ENCODE measurements at places on chromosomes 4 and X.

DNA sequence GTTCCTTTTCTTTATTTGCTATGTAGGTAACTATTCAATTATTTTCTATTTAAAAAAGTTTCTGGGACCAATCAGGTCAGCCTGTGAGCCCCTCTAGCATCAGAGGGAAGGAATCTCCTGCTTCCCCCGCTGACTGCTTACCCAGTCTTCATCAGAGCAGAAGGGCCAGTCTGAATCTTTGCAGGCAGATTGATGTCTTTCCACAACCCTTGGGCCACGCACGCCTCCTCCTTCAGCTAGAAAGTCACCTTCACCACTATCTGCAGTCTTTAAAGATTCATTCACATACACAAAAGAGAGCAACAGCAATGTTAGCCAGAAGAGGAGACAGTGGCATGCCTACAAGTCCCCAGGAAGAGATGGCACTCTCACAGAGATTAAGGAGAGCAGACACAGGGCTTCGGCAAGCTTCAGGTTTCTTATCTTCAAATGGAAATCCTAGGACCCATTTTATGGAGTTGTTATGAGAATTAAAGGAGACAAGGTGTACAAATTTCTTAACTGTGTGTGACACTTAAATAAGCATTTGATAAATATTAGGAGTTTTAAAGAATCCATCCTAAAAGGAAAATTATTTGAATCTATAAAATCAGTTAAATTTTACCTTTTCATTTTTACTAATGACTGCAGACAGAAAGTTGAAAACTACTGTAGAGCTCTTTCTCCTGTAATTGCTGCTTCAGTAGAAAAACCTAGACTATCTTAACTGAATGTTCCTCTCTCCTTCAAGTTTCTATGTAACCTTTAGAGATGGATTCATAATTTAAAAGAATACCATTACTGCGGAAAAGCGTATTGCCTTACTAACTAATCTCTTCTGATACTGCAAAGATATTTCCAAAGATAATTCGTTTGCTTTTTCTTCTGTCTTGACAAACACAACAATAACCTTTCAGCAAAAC lies 995 bp downstream of the FGA start:
- no peak for DNase-seq

GRCh38 chr4:150581641-150582051 lies 305 bp upstream of the MAB21L2 start:
- DNase-seq, result no peak

GRCh38 chr4:101753721-101754120 lies 36.8 kb upstream of the BANK1 start:
- DNase-seq, result no peak

- DNase-seq, result no peak
These were observed 221.8 kb downstream of the DACH2 start for GRCh38 chrX:86369847-86370630.

DNA sequence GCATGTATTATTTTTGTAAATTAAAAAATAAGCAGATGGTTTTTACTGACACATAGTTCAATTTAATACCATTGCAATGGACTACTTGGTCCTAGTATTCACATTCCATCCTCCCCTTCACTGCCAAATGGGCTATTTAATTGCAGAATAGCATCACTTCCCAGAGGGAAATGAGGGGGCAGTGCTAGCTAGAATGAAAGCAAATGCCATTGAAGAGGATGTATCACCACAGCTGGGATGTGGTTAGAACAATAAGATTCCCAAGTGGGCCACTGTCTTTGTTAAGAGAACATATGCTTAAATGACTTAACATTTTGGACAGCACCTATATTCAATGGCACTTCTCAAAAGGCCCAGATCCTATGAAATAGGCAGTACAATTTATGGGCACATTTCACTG lies 224.7 kb downstream of the RBMX2 start:
- no peak for DNase-seq

DNA sequence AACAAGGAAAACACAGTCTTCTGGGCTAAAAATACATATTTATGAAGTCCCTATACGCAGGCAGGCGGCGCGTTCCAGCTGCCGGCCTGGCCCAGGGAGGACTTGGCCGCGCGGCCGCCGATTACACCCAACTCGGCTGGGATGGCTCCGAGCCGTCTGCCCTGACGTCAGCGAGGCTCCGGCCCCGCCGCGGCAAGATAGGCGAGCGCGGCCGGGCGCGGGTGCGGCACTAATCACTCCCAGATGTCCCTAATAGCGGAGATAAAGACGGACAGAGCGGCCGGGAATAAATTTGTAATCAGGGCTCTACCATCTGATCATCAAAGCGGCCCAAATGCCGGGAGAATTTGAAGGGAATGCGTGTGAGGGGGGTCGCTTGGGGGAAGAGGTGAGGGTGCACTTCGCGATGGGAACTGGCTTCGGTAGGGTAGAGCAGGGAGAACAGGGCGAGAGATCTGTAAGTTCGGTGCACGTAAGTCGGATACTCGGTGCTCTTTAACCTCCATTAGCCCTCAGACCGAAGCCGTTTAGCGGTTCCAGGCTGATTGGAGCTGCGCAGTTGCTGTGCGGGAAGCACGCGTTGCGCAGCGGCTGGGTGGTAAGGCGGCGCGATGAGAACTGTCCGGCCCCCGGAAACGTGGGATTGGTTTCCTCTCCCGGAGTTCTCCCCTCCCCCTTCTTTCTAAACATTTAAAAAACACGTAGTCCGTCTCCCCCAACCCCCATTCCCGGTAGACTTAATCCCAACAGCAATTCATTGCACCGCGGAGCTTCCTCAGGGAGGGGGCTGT lies 7.7 kb downstream of the HAND2 start:
- DNase-seq, result no peak

DNA sequence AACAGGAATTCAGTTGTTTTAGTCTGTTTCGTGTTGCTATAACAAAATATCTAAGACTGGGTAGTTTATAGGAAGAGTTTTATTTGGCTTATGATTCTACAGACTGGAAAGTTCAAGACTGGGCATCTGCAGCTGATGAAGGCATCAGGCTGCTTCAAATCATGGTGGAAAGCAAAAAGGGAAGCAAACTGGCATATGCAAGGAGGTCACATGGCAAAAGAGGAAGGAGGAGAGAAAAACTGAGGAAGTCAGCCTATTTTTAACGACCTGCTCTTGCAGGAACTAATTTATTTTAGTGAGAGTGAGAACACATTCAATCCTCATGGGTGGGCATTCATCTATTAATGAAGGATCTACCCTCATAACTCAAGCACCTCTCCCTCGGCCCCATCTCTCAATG lies 363.1 kb upstream of the HS3ST1 start:
- no peak for DNase-seq

DNA sequence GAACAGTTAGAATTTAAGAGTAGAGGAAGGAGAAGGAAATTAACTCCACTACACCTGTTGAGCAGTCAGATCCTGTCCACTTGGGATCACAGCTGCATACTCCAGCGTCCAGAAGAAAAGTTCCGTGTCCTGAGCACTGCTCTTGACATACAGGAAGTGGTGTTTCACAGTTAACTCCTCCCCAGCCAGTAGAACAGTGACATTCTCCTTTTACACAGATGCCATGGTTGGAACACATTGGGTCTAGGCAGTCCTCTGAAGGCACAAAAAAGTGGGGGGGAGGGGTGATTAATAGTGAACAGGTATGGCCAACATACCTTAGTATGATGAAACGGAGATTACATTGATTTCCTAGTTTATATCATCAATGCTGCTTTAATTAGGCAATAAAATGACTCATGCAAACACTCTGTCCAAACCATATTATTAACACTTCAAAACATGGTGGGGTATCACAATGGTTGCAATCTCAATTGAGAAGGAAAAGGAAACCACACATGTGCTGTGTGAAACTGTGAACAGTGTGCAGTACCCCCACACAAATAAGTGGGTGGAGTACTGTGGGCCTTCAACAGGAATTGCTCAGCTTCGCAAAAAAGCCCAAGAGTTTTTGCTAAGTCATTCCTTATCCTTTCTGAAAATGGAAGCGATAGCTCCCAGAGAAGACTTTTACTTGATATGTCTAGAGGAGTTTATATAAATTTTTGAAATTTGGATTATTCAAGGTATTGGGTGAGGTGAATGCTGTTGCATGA lies 295.6 kb downstream of the SH2D1A start:
- no peak for DNase-seq

- no peak for DNase-seq
These were observed 69.3 kb upstream of the UGT2B7 start for GRCh38 chr4:69026974-69027373.

GRCh38 chr4:89519771-89520320 lies 212.2 kb upstream of the GPRIN3 start:
- no peak for DNase-seq

- no peak for DNase-seq
These were observed 375.2 kb upstream of the CPEB2 start for GRCh38 chr4:14627038-14627437.

GRCh38 chr4:77047037-77047436 lies 28.8 kb downstream of the CCNI start:
- DNase-seq, result no peak

DNA sequence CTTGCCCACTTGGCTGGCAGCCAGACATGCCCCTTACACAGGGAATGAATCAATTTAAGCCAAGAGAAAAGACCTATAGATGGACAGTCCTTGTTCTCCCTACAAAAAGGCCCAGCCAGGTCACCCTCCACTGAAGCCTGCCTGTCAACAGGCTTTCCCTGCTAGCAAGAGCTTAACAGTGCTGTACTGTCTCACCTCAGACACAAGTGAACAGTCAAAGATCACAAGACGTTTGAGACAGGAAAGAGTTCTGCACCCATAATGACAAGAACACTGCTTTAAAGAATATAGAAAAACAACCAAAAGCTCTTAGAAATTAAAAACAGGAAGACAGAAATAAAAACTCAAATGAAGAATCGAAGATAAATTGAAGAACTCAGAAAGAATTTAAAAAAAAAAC lies 4.6 kb downstream of the RNF175 start:
- no peak for DNase-seq

- DNase-seq, result no peak
These were observed 6.7 kb downstream of the BBS12 start for GRCh38 chr4:122739174-122739573.

GRCh38 chr4:177185579-177185978 lies 124.1 kb upstream of the NEIL3 start:
- DNase-seq, result no peak

DNA sequence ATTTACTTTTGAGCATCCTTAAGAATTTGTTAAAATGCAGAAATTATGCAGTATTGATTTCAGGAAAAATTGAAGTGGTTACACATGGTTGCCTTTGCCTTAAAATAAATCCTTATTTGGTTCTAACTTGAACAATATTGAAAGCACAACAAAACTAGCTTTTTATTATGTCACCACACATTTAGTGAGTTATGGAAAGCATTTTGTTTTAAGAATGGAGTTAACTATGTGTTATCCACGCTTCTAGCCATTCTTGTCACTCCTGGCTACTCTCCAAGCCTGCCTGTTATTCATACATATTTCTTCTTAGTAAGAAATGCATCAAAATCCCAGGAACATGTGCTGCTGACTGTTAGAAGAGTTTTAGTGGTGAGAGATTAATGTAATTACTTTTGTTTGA lies 73.9 kb downstream of the FAT4 start:
- DNase-seq, result no peak

GRCh38 chrX:119194621-119195020 lies 41.5 kb upstream of the PGRMC1 start:
- DNase-seq, result no peak

DNA sequence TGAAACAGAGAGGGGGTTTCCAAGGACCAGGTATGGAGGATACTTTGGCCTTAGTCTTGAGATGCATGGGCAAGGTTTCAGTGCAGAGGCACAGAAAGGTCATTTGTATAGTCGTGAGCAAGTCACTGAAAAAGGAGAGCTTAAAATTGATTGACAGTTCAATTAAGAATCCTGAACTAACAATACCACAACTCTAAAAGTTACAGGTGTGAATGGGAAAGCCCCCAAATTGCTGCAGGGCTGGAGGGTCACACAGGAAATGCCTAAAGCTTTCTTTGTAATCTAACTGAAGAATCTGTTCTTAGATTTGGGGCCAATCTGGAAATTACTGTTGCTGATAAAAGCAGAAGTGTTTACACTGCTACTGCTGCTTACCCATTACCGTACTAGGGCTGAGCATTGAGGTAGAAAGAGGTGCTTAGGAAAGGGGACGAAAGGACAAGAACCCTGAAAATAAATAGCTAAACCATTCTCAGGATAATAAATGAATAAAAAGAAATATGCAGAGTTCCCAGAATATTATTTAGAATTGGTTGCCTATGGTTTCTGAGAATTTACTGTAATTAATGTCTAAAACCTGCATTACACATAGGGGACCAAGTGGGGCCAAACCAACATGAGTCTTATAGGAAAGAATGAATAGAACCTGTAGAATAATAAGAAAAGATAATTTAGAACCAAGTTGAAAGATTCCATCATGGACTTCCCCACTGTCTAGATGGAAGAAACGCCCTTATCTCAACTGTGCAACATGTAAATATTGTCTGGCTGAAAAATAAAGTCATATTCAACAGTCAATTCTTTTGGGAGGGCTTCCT lies 91.9 kb upstream of the PPP1R2C start:
- DNase-seq, result no peak

GRCh38 chr4:54015423-54016030 lies 48.9 kb downstream of the CHIC2 start:
- no peak for DNase-seq

DNA sequence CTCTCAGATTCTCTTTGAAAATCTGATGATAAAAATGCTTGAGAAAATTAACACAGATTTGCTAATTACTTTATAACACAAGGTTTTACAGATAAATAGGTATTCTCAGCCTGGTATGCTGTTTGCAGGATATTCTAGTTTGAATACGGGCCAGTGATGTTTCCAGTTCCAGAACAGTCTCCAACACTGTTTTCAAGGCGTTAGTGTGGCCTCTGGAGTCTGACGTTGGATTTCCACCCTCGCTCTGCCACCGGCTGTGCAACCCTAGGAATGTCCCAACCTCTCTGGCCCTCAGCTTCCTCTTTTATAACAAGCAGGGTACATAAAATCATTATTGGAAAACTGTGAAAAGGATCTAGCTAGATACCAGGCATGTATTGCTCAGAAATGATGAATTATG lies 23.8 kb upstream of the CYP4V2 start:
- DNase-seq, result no peak

DNA sequence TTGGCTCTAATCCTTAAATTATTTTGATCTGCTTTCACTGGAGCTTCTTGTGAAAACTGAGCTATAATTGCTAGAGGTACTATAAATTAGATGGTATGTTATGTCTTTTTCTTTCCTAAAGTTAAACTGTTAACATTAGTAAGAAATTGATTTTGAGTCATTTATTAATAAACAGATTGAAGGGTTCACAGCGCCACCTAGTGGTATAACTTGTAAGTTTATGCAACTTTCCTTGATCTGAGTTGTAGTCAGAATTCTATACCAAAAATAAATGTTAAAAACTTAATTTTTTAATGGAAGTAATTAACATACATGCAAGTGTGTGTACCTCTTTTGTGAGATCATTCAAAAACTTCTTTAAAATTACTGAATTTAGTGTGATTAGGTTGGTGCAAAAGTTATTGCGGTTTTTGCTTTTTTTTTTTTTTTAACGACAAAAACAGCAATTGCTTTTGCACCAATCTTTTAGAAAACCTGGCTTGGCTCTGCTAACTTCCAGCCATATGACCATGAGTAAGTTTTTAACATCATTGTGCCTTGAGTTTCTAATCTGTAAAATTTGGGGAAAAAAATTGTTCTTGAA lies 151.5 kb downstream of the CENPC start:
- DNase-seq, result no peak
